ENCODE measurements at places on chromosomes 13 and 19. TPM values are rescaled to one million over a fixed set of nuclear protein-coding genes. Genes with fewer than 3 reads are reported as not detected.

Gene ZNF222
- total RNA-seq, result 6.1 TPM

Gene CEACAM3
- total RNA-seq, result not detected

Gene OR7C1
- total RNA-seq, result not detected

Gene ZNF229
- 12.6 TPM for total RNA-seq

Gene PRR19
- 0.86 TPM for total RNA-seq

Gene CPT1C
- total RNA-seq, result 20.0 TPM

Gene CASP14
- not detected for total RNA-seq

Gene CBY2
- not detected for total RNA-seq

Gene LGALS14
- total RNA-seq, result not detected

Gene CNN1
- total RNA-seq, result 148 TPM

Gene C1QTNF9
- total RNA-seq, result not detected

Gene HSH2D
- not detected for total RNA-seq

Gene ZNF578
- 1.6 TPM for total RNA-seq

- peak; percentile 69 for DNase-seq
These were observed 120.0 kb downstream of the CYSLTR2 start for GRCh38 chr13:48773531-48774275.

DNA sequence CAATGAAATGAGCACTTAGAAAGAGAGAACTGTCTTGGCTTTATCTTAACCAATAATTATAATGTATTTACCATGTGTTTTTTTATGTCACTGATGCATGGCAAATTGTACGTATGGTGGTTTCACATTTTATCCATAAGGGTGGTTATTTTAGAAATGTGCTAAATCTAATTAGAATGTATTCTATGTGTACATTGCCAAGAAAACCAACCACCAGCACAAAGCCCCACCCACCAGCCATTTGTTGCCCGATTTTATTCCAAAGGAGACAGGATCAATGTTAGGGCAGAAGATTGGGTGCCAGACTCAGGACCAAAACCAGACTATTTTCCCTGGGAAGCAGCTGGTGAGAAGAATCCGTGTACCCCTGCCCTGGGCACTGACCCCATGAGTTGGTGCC lies 63.0 kb upstream of the SOX1 start:
- DNase-seq, result no peak

GRCh38 chr19:55484593-55485438 lies at the start of gene NAT14:
Gene NAT14 (plus strand): TSS chr19:55485188. CDS start chr19:55485709, 521 bp downstream.
- DNase-seq, result peak; percentile 65

DNA sequence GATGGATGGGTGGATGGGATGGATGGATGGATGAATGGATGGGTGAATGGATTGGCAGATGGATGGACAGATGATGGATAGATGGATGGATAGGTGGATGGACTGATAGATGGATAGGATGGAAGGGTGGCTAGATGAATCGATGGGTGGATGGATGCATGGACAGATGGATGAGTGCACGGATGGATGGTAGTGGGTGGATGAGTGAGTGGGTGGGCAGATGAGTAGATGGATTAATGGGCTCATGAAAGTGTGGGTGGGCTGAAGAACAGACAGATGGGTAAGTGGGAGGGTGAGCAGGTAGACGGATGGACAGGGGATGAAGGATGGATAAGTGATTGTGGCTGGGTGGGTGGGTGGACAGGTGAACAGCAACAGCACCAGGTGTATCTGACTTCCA lies 5.7 kb downstream of the SEMA6B start:
- no peak for DNase-seq

- peak; percentile 69 for DNase-seq
These were observed 64.4 kb upstream of the NPAS1 start for GRCh38 chr19:46954993-46955812.

DNA sequence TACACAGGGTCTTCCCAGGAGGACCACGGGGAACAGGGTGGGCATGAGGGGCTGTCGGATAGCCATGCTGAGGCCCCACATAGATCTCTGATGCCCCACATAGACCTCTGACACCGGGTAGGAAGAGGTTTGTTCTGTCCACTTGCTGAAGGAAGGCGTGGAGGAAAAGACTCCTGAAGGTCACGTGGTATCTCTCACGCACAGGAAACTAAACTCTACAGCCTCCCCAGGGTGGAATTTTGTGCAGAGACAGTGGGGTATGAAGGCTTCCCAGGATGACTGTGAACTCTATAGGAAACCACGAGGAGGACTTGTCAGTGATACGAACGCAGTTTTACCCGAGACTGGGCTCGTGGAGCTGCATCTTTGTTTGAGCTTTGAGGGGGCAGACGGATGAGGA lies 2.8 kb downstream of the EVI5L start:
- DNase-seq, result no peak

DNA sequence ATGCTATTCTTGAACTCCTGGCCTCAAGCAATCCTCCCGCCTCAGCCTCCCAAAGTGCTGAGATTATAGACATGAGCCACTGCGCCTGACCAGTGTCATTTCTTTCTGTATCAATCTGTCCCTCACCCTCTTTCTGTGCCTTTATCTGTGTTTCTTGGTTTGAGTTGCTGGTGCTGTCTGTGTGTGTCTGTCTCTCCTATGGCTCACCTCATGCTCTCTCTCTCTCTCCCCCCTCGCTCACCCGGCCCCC lies 9.9 kb downstream of the IRF2BP1 start:
- DNase-seq, result no peak

GRCh38 chr13:51551416-51551815 lies 32.8 kb upstream of the WDFY2 start:
- DNase-seq, result no peak

DNA sequence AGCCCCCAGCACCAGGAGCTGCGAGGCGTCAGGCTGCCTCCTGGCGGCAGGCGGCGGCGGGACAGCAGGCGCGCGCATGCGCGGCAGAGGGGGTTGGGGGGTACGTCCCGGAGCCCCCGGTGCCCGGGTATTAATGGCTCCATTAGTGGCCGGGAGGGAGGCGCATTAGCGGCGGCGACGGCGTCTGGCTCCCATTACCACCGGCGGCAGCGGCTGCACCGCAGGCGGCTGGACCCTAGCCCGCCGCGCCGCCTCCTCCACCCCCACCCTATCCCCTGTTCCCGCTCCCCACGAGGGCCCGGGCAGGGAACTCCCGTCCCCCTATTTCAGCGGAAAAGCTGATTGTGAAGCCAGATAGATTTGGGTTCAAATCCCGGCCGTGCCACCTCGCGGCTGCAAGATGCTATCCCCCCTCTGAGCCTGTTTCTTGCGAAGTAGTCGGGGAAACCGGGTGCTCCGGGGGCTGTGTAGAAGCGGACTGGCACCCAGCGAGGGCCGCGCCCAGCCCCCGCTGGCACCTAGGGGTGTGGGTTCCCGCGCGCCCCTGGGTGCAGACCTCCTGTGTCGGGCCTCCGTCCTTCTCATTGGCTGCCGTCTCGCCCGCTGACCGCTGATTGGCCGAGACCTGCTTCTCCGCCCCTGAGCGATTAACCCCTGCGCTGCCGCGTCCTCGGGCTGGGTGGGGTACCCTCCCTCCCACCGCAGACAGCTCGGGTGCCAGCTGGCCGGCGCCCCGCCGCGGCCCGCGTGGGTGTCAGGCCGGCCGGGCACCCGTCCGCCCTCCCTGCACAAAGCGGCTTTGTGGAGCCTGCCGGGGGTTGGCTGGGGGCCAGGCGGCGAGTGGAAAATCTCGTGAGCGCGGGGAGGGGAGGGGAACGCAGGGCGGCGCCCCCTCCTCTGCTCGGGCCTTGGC lies 11.1 kb downstream of the CIC start:
- peak; percentile 84 for DNase-seq

DNA sequence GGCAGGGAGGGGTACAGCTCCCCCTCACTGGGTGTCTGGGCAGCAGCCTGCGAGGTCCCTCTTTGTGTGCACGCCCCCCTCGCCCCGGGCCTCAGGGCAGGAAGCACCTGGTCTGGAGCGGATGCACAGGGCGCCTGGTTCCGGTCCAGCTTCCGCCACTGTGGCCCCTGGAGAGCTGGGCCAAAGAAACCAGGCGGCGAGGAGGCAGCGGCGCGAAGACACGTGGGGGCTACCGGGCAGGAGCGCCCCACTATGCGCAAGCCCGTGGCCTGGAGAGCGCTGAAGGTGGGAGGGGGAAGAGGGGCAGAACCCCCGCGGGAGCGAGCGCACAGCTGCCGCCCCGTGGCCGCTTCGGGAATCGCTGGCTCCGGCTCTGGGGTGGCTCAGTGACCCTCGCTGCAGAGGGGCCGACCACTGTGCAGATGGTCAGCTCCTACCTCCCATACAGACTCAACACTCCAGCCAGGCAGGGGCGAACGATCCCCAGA lies 1.7 kb upstream of the LYL1 start:
- DNase-seq, result no peak

DNA sequence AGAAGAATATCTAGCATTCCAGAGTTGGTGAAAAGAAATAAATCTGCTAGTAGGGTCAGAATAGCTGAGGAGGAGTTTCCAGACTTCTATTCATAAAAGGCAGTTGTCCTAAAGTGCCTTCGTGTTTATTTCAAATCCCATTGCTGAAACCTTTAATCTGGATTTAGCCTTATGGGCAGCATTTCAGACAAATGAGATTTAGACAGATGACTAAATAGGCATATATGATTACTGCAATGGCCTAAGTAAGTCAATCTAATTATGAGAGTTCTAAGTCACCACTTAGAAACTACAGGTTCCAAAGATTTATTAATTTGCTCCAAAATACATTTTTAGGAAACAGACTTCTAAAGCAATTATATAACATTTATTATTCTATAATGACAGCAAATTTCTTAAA lies 368.7 kb downstream of the LIG4 start:
- no peak for DNase-seq

- no peak for DNase-seq
These were observed 42.6 kb upstream of the MBNL2 start for GRCh38 chr13:97179501-97179900.

- no peak for DNase-seq
These were observed 9.9 kb downstream of the CNFN start for GRCh38 chr19:42380155-42380554.

- DNase-seq, result no peak
These were observed 292.9 kb downstream of the LMO7 start for GRCh38 chr13:75929076-75929475.

GRCh38 chr19:2110822-2111221 lies 14.1 kb downstream of the IZUMO4 start:
- DNase-seq, result no peak

DNA sequence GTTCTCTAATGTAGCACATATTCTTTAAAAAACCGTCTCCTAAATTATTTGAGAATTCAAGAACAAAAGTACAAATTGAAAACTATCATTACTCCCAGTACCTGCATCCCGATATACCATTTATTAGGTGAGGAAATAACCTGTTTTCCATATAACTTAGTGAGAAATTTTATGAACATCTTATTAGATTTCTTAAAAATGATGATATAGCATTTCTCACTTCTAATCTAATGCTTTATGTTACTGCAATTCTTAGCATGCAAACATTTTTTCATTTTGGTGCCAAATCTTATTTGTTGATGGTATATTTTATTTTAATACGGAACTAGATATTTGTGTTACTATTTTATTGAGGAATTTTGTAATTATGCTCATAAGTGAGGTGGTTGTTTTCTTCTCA lies 1321.3 kb upstream of the SLC10A2 start:
- no peak for DNase-seq

GRCh38 chr19:31347828-31348392 lies 1.3 kb downstream of the TSHZ3 start:
- DNase-seq, result peak; percentile 71

DNA sequence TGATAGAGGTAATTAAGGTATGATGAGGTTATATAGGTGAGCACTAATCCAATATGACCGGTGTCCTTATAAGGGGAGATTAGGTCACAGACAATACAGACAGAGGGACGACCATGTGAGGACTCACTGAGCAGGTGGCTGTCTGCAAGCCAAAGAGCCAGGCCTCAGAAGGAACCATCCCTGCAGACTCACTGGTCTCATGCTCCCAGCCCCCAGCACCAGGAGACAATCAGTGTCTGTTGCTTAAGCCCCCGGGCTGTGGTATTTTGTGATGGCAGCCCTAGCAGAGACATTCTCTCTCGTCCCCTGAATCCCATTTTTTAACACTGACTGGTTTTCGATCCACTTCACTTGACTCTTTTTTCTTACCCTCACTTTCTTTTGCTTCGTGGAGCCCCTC lies 51.9 kb upstream of the PABPC3 start:
- no peak for DNase-seq

DNA sequence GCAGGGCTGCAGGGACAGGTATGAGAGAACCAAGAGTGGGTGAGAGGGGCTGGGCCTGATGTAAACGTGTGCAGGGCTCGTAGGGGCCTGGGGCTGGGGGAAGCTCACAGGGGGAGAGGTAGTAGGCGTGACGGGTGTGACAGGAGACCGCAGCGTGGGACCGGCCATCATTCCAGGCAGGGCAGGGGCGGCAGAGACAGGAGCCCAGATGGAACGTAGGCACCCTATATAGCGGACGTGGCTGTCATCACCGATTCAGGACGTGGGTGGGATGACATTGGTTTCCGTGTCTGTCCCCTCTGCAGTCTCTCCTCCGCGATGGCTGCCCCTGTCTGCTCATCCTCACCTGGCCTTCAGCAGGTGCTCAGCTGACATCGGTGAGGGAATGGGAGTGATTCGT lies 48.4 kb downstream of the IER2 start:
- DNase-seq, result no peak

GRCh38 chr19:54266133-54266532 lies 9.1 kb upstream of the LILRB5 start:
- peak; percentile 65 for DNase-seq

GRCh38 chr19:46385636-46386035 lies 27.7 kb downstream of the CCDC8 start:
- DNase-seq, result no peak

DNA sequence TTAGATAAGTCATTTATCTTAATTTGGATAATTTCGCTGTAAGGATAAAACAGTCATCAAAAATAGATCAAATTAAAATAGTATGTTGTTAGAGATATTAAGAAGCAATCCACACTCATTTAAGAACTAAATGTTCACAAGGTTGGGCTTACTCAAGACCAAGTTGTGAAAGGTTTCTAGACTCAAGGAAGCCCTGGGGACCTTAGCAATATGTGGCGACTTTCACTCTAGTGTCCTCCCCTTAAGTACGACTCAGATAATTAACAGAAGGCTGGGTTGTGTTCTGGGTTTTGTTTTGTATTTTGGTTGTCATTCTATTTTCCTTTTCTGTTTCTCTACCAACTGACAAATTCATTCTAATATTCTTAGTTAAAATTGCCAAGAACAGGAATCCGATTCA lies 1008.0 kb downstream of the PCDH9 start:
- no peak for DNase-seq

GRCh38 chr19:44719262-44719701 lies 20.3 kb downstream of the CEACAM16 start:
- no peak for DNase-seq

DNA sequence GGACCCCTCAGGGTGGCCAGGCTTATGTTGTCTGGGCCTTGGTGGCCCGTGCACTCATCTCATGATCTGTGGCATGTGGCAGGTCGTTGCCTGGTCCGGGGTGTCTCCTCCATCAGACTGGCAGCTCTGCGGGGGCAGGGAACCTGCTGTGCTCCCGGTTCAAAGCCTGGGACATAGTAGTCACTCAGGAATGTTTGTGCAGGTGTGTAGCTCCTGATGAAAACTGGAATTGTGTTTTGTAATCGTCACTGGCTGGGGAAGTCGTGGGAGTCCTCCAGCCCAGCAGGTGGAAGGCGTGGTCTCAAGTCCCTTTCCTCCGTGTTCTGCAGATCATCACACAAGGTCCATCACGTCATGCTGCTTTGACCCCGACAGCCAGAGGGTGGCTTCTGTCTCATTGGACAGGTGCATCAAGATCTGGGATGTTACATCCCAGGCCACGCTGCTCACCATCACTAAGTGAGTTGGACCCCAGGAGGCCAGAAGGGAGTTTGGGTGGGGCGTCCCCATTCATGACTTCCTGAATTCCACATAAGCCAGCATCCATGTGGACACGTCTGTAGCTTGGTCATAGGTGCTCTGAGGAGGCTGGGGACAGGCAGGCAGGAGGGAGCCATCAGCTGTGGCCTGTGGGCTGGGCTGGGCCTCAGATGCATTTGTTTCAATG lies 19.1 kb downstream of the WDR88 start:
- DNase-seq, result no peak

All from fibroblast of villous mesenchyme (primary cell).